ENCODE measurements at places on chromosomes 7 and 10.

DNA sequence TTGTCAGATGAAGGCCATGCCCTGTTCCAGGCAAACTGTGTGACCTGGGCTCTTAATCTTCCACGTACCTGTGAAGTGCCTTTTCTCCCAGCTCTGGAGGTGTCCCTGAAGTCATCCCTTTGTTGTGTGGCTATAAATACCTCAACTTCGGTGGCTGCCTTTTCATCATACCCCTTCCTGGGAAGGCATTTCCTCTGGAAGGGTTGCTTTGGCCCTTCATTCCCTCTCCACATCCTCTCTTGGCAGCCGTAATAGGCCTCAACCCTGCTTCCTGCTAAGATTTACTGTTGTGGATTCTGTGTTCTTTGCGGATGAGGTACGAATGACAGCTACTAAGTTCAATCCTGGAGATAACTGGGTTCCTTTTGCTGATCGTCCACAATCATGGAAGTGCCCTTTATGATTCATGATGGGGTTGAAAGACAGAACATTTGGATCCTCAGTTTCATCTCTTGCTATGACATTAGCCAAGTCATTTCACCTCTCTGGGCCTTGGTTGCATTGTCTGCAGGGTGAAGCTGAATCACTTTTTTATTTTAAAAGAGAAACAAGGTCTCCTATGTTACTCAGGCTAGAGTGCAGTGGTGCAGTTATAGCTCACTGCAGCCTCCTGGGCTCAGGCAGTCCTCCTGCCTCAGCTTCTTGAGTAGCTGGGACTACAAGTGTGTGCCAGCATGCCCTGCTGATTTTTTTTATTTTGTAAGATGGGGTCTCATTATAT lies 23.6 kb downstream of the FKBP6 start:
- no peak for ATAC-seq

DNA sequence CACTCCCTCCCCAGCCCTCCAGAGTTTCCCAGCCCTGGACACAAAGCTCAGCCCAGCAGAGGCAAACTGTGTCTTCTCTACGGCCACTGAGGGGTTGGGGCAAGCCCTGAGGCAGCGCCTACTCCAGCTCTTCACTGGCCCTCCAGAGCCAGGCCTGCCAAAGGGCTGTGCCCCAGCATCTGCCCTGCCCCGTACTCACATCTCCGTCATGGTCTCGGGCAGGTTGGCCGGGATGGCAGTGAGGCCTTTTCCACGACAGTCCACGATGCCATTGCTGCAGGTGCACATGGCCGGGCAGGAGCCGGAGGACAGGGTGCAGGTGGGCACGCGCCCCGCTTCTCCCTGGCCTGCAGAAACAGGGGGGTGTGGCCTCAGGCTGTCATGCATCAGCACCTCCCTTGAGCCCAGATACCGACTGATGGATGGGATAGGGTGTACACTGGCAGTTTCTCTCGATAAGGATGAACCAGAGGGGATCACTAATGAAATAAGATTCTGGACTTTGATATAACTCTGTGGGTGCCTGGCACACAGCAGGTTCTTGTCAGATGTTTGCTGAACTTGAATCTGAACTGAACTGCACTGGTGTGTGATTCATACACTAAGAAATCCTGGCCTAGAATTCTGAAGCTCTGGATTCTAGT lies 125.2 kb downstream of the SLIT1 start:
- no peak for ATAC-seq

DNA sequence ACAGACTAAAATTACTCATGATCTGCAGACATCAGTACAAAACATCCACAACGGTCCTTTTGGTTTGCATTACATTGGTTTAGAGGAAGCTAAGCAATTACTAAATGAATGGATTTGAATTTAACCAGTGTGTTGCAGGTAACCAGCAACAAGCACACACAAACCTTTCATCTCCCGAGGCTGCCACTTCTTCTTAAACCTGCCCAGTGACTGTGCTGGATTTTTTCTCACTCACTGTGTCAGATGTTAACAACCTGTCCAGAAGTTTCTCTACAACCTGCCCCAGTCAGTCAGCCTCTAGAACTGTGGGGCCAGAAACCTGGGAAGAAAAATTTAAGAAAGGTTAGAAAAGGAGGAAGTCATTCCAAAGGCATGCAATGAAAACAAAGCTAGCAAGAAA lies 2.4 kb upstream of the MEOX2 start:
- ATAC-seq: no peak

DNA sequence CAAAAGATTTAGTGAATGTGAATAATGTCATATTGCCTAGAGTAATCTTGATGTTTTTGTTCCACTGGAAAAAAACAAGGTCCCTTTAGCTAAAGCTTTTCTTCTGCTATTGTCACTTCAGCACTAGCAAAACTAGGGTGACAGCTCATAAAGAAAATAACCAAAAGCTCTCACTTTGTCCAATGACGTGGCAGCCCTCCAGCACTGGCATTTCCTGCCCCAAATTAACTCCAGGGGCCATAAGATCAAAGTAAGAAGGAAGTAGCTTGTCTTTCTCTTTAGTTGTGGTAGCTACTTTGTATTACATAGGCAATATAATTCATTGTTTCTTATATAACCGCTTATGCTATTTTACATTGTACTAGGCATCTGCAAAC lies 47.3 kb downstream of the LRRN3 start:
- no peak for ATAC-seq

Data from esophagus mucosa (tissue), 1 donor.